ENCODE measurements at places on chromosomes 2 and 18.

DNA sequence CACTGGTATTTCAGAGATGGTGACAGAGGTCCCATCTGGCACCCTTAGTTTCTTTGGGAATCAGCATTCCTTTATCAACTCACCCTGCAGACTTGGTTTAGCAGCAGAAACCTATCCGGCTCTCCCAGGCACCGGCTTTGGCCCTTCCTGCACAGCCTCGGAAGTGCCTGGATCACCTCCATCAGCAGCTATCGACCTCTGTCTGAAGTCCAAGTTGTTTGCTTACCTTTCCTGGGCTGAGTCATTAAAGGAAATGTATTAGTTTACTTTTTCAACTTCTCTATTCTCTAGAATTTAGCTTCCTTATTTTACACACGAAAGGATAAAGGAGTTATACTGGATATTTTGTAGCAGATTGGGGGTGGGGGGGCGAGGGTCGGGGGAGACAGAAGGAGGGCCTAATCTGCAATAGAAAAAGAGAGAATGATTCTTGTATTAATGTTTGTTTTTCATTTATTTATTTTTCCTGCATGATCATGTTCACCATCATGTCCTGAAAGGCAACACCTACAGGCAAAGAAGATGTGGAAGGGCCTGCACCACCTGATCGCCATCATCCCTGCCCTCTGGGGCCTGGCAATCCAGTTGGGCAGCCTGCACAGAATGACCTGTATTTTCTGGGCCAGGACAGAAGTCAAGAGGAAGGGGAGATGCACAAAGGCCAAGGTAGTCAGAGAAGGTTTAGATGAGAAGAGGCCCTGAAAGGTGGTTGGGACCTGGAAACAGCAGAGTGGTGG lies 22.1 kb upstream of the MAT2A start:
- DNase-seq: no peak

DNA sequence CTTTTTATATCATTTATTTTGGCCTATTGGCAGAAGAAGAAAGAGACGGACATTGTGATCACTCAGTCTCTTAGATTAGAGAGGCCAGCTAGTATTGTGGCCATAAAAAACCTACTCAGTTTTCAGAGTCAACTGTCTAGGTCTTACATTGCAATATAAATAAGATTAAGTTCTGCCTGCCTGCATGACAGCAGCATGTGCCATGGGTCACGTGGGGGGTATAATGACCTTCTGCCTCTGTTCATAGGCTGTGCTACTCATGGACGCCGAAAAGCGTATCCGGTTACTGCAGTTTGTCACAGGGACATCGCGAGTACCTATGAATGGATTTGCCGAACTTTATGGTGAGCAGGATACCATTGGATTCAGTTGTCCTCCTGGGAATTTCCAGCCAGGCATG lies 238.5 kb downstream of the ALPK2 start:
- no peak for DNase-seq

- DNase-seq: no peak
These were observed 394.9 kb upstream of the ZEB2 start for GRCh38 chr2:144914622-144915318.

- peak; percentile 27 for DNase-seq
These were observed 99.3 kb downstream of the SPATS2L start for GRCh38 chr2:200405599-200406298.

GRCh38 chr2:167575276-167575675 lies 672.1 kb downstream of the STK39 start:
- no peak for DNase-seq

GRCh38 chr2:58973811-58974281 lies 732.7 kb upstream of the FANCL start:
- DNase-seq: no peak

DNA sequence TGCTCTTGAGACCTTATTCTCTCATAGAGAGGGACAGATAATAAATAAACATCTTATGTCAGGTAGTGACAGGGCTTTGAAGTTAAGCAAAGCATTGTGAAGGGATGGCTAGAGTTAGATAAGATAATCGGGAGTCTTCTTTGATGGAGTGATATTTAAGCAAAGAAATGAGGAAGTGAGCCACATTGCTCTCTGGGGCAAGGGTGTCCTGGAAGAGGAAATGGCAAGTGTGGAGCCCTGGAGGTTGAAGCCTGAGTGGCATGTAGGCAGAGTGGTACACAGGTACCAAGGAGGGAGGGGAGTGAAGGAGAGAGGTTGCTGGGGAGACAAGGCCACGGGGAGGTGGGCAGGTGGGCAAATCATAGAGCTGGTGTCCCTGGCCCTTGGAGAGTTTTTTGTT lies 110.2 kb downstream of the CTAGE1 start:
- DNase-seq: no peak

DNA sequence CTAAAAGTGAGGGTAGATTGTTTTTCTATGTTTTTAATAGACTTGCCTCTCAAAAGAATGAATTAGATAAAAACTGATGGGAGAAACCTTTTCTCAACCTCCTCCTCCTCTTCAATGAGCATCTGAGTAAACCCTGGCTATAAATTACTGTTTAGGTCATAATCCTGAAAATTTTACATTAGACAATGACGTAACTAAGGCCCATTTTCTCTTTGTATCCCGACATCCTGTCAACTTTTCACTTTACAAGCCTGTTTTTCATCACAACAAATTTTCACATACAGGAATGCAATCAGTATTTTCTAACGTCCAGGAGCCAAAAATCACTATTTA lies 1.3 kb downstream of the SPIRE1 start:
- DNase-seq: no peak

DNA sequence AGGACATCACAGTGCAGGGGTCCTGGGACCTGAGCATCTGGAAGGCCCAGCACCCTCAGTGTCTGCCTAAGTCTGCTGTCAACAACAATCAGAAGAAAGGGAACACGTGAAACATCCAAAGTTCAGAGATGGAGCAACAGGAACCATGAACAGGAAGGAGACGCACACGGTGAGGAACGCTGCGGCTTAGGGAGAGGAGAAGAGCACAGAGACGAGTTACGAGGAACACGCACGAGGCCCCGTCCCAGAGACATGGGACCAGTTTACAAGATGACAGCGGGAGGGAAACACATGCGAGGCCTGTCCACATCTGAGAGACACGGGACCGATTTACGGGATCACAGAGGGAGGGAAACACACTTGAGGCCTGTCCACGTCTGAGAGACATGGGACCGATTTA lies 2.9 kb upstream of the KCNG2 start:
- no peak for DNase-seq

- DNase-seq: no peak
These were observed 40.8 kb upstream of the GRB14 start for GRCh38 chr2:164662066-164662465.

DNA sequence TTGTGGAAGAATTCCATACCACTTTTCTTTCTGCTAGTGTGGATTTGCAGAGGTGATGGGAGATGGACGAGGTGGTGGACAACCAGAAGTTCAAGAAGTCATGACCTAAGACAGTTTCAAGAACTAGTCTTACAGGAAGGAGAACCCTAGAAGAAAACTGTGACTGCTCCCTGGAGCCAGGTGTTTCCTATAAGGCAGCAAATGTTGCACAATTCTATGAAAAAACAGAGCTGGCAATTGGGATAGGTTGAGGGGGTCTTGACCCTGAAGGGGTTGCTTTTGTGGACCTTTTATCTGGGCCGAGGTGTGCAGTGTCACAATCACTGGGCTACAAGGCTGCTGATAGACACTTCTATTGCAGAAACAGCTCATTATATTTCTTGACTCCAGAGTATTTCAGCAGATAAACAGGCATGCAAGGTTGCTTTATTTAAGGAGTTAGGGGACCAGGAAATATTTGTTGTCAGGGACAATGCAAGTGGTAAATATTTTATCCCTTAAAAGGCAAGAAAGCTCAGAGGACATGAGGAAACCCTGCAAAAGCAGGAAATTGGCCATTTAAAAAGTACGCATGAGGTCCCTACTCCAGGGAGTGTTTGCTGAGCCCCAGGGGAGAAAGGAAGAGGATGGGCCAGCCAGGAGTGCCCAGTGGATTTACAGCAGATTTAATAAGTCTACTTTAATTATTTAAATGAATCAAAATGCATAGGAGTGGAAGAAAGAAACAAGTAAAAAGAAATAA lies 22.9 kb downstream of the APCDD1 start:
- no peak for DNase-seq

DNA sequence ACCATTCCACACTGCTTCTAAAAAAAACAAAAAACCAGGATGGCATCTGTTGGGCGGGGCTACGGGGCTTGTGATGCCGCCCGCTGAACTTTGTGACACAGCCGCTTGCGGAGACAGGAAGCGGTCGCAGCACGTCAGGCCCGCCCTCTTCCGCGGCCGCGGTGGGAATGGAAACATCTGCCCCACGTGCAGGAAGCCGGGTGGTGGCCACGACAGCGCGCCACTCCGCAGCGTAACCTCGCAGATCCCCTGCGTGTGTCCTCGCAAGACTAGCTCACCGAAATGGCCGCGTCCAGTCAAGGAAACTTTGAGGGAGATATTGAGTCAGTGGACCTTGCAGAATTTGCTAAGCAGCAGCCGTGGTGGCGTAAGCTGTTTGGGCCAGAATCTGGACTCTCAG lies 168.5 kb downstream of the SUCLG1 start:
- no peak for DNase-seq

GRCh38 chr18:32815881-32816280 lies 43.1 kb upstream of the KLHL14 start:
- DNase-seq: no peak

DNA sequence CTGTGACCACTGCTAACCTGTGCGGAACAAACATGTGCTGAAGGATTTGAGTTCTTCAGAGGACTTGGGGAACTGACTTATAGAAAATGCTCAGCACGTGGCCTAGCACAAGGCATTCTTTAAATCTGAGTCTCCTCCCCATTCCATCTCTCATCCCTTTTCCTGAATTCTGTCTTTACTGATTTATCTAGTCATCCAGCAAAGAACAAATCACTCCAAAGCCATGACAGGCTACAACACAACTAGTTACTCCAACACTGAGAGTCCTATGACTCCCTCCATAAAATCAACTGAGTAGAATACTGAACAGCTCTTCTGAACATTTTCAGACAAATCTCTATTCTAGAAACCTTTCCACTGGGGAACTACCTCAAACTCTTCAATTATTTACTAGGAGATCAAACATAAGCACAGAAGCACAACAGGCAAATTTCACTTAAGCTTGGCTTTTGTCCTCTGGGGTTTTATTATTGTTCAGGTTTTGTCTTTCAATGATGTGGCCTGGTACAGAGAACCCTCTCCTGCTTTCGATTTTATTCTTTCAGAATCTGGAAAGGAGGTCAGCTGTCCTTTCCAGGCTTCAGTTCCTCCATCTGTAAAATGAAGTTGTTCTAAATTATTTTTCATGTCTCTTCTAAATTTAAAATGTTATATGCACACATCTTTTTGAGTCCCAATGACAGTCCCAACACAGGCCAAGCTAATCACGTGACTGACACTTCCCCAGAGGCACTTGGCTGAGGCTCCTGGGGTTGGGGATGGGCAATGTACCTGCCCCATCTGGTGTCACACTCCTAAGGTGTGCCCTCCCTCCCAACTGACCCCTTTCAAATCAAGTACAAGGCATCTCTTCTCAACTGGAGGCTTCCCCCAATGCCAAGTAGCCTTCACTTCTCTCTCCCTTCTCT lies 31.8 kb downstream of the RNU4ATAC start:
- DNase-seq: no peak

DNA sequence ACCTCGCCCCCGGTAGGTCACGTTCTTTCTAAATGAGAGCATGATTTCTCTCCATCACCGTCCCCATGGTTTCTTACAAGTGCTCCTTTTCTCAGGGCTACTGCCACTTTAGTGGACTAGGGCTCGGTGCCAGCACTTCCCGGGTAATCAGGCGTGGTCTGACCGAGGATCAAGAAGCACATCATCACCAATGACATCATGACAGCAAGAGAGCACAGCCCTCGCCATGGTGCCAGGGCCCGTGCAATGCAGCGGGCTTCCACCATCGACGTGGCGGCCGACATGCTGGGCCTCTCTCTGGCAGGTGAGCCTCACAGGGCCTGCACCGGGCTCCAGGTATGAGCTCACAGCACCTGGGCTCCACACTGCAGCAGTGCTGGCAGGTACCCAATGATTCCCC lies 75.2 kb downstream of the INPP4A start:
- no peak for DNase-seq

DNA sequence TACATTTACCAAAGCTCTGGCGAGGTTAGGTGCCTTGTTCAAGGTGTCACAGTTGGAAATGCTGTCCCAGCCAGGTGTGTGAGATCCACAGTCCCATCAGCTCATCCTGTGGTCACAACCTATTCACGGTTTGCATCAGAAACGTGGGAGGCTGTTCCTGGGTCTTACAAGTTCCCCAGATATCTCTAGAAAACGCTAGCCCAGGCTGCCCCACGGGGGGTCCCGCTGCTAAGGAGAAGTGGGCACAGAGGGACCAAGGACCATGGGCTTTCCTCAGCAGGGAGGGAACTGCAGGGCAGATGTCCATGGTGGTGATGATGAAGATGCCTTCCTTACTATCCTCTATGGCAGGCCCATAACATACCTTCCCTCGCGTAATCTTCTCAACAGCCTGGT lies 649 bp downstream of the FECH start:
- no peak for DNase-seq

DNA sequence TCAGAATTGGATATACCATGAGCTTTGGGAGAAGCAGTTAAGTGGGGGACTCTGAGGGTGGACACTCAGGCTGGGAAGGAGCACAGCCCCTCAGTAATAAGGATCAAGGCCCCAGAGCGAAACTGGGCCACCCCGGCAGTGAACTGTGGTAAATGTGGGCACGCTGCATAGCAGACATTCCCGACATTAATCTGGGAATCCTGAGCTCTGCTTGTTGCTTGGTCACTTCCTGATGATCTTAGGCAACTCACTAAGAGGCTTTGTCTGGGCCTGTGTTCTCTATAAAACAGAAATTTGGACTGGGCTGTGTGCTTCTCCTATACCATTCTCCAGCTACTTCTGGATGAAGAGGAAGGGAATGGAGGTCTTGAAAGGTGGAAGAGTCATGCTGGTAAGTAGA lies 4.8 kb downstream of the TGFBRAP1 start:
- no peak for DNase-seq

DNA sequence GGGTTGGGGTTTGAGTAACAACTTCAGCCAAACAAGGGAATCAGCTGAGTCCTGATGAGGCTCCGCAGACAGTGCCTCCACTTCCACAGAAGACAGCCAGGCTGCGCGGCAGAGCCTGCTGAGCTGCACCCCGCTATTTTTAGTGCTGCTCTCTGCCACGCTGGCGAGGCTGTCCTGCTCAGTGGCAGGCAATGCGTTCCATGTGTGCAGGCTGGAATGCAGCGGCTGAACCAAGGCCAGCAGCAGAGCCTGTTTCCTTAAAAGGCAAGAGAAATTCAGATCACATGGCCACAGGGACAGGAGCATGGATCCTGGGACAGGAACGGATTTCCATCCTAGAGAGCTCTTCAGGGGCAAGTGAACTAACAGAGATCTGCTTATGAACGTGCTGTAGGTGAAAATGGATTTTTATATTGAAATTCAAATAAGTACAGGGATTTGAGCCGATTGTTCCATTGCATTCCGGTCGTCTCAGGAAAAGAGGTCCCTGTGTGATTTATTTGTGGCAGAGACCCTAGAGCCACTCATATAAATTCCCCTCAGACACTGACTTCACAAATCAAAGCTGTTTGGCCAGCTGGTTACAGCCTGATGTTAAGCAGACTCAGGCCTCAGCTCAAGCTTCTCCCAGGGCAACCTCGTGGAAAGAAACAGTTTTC lies 98.7 kb downstream of the COL6A3 start:
- DNase-seq: no peak
